Activated naive CD4-positive, alpha-beta T cell treated with anti-CD3 and anti-CD28 coated beads, Interleukin-2, amount 10 ng/mL, durations not matched to agents 5 hours and 36 hours (primary cell): ENCODE measurements at places on chromosomes 2 and 18. TPM values are rescaled to one million over a fixed set of nuclear protein-coding genes. Genes with fewer than 3 reads are reported as not detected.

Gene NT5DC4
- total RNA-seq, result not detected

Gene GAREM1
- total RNA-seq, result not detected

Gene TRIM43B
- not detected for total RNA-seq

Gene CHRNG
- total RNA-seq, result not detected

Gene CCDC121
- 1.4 TPM for total RNA-seq

Gene IL1R1
- total RNA-seq, result 0.75 TPM

Gene REG1B
- not detected for total RNA-seq

Gene MEP1B
- not detected for total RNA-seq

Gene MSTN
- total RNA-seq, result not detected

Gene GNLY
- 26.4 TPM for total RNA-seq

Gene SIX3
- total RNA-seq, result not detected

Gene RIT2
- not detected for total RNA-seq

Gene PLCL1
- 2.6 TPM for total RNA-seq

Gene INPP5D
- 115 TPM for total RNA-seq

Gene AQP12A
- total RNA-seq, result not detected

Gene PRSS56
- not detected for total RNA-seq

Gene TPO
- not detected for total RNA-seq

Gene MDH1B
- not detected for total RNA-seq

Gene ACSL3
- 57.7 TPM for total RNA-seq

Gene PCBP1
- total RNA-seq, result 525 TPM

Gene XRCC5
- 263 TPM for total RNA-seq

Gene PRADC1
- total RNA-seq, result 12.7 TPM

Gene STEAP3
- 0.08 TPM for total RNA-seq
